ENCODE measurements at places on chromosomes 1 and 21.

GRCh38 chr1:10635085-10635896 lies 160.5 kb downstream of the PEX14 start:
- no peak for DNase-seq

DNA sequence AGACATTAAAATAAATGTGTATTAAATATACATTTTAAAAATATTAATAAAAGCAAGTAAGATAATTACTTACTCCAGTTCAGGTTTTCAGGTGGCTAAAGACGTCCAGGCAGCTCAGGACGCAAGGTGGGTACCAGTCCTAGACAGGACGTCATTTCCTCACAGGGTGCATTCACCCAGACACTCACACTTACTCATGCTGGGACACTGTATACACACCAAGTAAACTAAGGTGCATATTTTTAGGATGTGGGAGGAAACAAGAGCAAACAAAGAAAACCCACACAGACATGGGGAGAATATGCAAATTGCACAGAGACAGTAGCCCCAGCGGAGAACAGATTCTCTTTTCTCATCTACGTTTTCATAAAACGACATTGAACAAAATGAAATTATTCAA lies 457.9 kb downstream of the BRINP3 start:
- DNase-seq, result no peak

- no peak for DNase-seq
Measured at GRCh38 chr1:229298887-229299503, 28.1 kb downstream of the RAB4A start.

DNA sequence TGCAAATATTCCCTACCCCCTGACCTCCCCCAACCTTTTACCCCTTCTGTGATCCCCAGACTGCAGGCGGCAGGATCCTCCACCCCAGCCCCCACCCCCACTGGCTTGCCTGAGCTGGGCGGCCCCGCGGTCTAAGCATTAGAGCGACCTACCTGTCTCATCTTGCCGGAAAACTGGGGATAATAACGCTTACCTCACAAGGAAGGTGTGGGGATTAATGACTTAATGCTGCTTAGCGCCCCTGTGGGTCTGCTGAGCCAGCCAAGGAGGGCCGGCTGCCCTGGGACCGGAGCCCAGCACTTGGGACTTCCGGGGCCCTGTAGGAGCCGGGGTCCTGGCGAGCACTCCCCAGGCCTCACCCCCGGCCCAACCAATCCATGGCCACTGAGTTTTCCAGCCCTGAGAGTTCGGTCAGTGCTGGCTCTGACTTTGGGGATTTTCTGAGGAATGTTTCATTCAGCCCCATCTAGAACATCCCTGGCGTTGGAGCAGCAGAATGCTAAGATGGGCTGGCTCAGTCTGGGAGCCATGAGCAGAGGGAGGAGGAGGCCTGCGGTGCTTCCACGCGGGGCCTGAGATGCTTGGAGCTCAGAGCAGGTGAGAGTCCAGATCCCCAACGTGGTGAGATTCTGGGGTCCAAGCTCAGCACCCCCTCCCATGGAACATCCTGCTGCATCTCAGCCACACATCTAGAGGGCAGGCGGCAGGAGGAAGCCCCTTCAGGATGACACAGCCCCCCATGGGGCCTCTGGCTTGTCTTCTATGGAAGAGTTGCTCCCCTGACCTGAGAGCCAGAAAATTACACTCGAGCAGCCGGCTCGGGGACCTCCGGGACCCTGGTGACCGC lies 97.9 kb downstream of the RIPK4 start:
- DNase-seq, result no peak

DNA sequence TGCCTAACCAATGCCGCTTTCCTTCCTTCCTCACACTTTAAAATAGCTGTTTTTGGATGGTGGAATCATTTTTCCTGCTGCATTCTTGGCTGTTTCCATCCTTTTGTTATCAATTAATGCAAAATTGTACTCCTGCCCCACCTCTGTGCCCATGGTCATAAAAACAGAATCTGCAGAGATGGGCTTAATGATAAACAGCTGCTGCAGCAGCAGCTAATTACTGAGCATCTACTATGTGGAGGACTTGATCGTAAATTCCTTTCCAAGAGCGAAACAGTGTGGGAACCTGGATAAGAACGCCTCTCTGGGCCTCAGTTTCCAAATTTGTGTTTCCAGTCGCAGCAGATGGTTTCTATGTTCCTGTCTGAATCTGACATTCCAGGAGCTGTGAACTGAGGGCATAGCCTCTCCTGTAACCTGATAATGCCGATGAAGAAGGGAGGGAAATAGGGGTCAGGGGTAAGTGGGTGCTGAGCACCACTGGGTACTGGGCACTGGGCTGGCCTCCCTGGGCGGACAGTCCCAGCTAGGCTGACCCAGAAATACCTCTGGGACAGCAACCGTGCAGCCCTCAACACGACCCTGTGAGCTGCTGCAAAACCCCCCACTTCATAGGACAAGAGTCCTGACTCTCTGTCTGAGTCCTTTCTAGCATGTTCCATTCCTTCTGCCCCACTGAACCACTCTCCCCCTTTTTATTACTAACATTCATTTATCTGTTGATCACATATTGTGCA lies 121.7 kb downstream of the DMRTB1 start:
- DNase-seq, result no peak

DNA sequence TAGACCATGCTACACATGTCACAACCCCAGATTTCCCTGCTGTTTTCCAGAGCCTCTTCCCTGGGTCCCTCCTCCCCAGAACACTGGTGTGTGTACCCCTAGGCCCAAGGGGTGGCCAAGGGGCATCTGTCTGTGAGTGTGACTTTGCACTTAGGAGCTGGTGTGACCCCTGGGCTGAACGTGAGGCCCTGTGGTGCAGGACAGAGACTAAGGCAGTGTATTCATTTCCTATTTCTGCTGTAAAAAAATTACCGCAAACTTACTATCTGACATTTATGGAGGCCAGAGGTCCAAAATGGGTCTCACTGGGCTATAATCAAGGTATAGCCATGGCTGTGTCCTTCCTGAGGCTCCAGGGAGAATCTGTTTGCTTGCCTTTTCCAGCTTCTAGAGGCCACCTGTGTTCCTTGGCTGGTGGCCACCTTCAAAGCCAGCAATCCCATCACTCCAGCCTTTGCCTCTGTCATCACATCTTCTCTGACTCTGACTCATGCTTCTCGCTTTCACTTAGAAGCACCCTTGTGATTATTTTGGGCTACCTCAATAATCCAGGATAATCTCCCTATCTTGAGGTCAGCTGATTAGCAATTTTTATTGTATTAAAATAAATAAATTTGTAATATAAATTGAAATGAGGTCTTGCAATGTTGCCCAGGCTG lies 24.0 kb upstream of the ELOA start:
- no peak for DNase-seq

GRCh38 chr1:179310721-179311120 lies 17.1 kb downstream of the SOAT1 start:
- no peak for DNase-seq

- DNase-seq, result no peak
Measured at GRCh38 chr1:117136749-117137148, 15.2 kb upstream of the TRIM45 start.

DNA sequence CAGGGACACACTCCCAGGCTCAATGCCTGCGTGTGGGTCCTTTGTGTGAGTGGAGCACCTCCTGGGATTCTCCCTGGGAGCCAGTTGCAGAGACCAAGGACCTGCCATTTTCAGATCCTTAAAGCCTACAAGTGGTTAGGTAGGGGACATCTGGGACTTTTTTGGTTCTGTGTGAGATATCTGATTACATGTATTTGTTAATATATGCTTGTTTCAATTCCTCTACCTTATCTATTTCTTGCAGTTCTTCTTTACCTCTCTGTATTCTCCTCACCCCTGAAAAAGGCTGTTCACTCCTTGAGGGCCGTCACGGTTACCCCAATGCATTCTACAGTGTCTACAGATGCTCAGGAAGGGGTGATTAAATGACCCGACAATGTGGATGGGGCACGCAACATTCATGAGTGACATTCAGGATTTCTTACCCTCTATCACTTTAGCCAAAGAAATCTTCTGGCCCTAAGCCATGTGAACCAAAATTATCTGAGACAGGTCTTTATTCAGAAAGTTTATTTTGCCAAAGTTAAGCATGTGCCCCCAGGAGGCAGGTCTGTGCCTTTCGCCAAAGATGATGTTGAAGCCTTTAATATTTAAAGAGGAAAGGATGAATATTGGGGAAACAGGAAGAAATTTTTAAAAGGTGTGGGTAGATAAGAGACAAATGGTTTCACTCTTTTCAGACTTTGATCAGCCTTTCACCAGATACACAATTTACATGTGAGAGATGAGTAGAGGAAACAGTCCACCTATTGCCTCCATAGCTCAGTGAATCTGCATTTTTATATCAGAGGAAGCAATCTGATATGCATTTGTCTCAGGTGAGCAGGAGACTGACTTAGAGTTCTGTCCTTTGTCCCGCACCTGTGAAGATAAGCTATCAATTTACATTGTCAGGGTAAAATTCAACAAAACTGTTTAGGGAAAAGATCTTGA lies 44.6 kb upstream of the MPZL1 start:
- DNase-seq, result no peak

GRCh38 chr1:2948751-2949680 lies 72.3 kb upstream of the ACTRT2 start:
- no peak for DNase-seq

DNA sequence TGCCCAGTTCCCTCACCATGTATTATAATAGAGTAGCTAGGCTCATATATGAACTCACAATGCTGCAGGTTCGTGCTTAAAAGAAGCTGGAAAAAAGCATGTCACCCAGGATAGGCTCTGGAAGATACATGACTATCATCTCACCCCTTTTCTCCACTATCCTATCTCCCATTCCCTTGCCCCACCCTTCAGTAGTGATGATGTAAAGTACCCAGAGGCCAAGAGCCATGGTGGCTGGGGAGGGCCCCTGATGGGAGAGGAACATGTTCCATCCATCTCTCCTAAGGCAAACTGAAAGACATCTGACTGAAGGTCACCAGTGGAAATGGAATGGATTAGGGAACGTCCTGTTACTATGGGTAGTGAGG lies 20.3 kb upstream of the RBBP5 start:
- DNase-seq, result no peak

DNA sequence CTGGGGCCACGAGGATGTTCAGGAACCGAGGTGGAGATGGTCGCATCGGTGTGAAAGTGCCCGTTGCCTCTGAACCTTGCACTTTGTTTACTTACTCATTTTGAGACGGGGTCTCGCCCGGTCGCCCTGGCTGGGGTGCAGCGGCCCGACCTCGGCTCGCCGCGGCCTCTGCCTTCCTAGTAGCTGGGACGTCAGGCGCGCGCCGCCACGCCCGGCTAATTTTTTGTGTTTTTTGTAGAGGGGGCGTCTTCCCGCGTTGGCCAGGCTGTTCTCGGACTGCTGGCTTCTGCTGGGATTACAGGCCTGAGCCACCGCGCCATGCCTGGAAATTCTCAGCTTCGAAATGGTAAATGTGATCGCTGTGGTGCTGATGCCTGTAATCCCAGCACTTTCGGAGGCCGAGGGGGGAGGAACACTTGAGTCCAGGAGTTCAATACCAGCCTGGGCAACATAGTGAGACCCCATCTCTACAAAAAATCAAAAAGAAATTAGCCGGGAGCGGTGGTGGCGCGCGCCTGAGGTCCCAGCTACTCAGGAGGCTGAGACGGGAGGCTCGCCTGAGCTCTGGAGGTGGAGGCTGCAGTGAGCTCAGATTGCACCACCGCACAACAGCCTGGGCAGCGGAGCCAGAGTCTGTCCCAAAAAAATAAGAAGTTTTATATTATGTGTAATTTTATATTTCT lies 684 bp upstream of the MRPL20 start:
- DNase-seq, result no peak

DNA sequence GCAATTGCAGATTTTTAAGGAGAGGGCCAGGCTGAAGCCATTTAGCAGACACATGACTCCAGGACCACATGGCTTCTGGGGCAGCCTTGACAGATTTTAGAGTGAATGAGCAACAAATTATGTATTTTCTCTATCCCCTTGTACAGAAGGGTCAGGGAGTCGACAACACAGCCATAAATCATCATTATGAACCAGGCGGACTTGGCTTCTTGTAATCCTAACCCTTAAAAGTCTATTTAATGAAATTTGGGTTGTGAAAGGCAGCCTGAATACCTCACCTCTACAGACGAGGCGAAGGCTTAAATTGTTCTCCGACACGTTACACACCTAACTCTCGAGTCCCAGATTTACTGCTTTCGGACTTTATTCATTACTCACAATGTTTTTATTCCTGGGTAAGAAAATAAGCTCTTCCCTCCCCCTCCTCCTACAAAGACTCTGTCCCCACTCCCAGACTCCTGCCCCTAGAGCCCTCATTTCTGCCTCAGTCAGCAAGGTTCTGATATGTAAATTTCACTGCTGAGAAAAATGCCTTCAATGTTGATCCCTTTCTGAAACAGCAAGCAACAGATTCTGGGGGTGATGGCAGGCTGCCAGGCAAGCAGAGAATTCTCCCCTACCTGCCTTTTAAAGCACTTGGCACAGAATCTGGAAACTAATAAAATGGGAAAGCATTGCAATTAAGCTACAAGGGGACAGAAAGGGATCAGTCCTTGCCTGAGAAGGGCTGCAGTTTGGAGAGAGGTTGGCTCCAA lies 51.6 kb downstream of the PLPP3 start:
- no peak for DNase-seq

DNA sequence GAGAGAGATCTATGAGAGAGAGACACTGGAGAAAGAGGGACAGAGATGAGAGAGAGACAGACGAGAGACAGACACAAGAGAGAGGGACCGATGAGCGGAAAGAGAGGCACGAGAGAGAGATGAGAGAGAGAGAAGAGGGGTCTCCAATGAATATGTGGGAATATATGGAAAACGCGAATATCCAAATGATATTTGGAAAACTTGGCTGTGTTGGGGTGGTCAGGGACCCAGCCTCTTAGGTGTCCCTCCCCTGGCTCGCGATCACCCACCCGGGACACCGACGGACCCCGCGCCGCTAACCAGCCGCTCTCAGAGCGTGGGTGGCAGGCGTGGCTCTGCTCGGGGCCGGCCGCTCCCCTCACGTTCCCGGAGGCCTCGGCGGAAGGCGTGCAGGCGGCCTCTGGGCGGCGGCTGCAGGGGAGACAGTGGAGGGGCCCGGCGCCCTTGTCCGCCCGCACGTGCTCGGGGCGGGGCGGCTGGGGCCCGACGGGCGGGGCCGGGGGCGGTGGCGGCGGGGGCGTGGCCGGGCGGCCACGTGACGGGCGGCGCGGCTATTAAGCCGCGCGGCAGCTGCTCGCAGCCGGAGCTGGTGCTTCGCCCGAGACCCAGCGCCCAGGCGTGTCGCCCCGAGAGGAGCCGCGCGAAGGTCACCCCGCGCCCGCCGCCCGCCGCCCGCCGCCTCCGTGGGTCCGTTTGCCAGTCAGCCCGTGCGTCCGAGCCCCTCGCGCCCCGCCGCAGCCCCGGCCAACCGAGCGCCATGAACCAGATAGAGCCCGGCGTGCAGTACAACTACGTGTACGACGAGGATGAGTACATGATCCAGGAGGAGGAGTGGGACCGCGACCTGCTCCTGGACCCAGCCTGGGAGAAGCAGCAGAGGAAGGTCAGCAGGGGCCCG lies at the start of gene ACTN2:
TSS of gene ACTN2 (plus strand) at position 583 of the 898 bp plus-strand sequence. CDS start at position 758, 175 bp downstream.
- DNase-seq, result no peak

- no peak for DNase-seq
Measured at GRCh38 chr1:162003061-162003829, 20.4 kb downstream of the OLFML2B start.

- DNase-seq, result no peak
Measured at GRCh38 chr1:41615981-41616380, 131.5 kb upstream of the EDN2 start.

GRCh38 chr1:197917805-197918651 lies 856 bp downstream of the LHX9 start:
- no peak for DNase-seq

- no peak for DNase-seq
Measured at GRCh38 chr1:27549807-27550408, 54.0 kb downstream of the AHDC1 start.

- DNase-seq, result no peak
Measured at GRCh38 chr1:205147191-205147835, 25.5 kb upstream of the RBBP5 start.

All from AML-193 (cell line).